ENCODE measurements at places on chromosomes 12 and 14. TPM values are rescaled to one million over a fixed set of nuclear protein-coding genes. Genes with fewer than 3 reads are reported as not detected.

DNA sequence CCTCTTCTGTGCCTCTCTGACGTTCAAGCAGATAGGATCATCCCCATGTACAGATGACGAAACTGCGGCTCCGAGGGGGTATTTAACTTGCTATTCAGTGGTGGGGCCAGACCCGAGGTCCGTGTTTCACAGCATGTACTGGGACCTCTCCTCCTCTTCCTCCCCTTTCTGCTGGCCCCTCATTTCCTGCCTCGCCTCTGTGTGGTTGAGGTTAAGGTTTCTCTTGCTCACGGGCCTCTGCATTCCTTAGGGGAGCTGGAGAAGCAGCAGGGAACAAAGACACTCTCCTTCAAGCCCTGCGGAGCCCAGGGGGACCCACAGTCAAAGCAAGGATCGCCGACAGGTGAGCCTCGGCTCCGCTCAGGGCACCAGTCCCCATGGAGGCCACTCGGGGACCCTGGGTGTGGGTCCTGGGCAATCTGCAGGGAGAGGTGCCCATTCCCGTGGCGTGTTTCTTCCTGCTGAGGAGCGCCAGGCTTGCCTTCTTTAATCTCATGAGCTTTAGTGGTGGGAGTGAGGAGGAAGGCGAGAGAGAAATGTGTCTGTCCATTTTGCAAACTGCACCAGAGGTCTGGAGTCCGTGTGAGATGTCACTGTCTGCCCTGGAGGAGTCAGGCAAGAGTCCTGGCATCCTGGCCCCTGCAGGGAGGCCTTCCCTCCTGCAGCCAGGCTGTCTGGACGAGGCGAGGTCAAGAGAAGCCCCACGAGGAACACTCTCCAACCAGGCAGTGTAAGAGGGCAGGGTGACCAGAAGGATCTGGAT, 45.0 kb downstream of the SLC6A12 start:
- no peak for DNase-seq

DNA sequence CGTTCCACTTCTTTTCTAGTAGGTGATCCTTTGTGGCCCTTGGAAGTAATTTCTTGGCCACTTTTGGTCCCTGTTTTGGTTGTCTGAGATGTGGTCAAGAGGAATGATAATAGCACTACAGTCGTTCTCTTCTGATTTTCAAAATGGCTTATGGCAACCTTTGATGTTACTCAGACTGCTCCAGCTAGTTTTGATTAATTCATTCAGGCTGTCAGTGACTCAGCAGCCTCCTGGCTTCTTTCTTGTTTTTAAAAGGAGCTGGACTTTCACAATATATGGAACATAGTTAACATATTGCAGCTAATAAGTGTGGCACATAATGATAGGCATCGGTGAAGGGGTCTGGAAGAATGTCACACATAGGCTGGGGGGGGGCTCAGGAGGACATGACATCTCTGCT, 47.3 kb downstream of the WDR20 start:
- no peak for DNase-seq

- DNase-seq: no peak
Observed at GRCh38 chr12:41881891-41882805, 262.5 kb downstream of the GXYLT1 start.

DNA sequence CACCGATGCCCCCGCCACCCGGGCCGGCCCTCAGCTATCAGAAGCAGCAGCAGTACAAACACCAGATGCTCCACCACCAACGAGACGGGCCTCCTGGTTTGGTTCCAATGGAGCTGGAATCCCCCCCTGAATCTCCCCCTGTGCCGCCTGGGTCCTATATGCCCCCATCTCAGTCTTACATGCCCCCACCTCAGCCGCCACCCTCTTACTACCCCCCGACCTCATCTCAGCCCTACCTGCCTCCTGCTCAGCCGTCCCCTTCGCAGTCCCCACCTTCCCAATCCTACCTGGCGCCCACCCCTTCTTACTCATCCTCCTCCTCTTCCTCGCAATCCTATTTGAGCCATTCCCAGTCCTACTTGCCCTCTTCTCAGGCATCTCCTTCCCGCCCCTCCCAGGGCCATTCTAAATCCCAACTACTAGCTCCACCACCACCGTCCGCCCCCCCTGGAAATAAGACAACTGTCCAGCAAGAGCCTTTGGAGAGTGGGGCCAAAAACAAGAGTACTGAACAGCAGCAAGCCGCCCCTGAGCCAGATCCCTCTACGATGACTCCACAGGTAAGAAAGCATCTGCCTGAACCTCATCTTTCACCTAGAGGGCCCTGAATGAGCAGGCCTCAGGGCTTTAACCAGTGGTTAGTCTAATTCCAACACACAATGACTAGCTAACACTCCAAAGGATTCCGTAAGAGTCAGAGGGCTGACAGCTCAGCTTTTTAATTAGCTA, 851 bp downstream of the YLPM1 start:
- peak; percentile 8 for DNase-seq

- no peak for DNase-seq
Observed at GRCh38 chr12:12715459-12716150, 1.6 kb upstream of the CDKN1B start.

DNA sequence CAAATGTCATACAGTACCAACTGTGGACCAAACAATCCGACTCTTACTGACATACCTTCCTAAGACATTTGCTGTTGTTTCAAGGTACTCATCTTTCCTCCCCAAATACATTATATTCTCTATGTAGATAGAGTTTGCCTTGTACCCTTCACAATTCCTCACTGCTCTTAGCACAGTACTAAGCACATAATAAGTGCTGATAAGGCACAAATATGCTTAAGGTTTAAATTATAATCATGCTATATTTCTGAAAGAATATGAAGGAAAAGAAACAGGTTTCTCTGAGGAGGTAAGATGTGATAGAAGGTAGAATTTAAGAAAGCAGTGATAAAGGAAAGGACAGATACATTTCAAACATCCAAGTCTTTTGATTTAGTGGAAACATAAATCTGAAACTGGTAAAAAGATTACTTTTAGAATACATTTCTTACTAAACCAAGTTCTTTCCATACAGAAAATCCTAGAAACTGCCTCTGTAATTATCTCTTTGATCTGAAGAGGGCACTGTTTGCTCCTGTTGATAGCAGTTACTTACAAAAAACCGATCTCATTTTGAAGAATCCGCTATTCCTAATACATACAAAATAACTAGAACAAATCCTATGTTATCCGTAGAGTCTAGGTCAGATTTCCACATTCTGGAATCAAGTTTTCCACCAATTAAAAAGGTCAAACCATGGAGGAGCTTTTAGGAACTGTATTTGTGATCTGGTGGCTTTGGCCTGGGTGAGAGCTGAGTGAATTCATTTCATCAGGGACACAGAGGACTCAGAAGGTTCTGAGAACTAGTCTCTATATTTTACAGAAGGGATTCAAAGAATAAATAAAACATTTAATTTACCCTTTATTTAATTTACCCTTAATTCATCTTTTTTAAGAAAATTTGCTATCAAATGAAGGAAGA, 311.9 kb downstream of the DAD1 start:
- DNase-seq: peak; percentile 28

DNA sequence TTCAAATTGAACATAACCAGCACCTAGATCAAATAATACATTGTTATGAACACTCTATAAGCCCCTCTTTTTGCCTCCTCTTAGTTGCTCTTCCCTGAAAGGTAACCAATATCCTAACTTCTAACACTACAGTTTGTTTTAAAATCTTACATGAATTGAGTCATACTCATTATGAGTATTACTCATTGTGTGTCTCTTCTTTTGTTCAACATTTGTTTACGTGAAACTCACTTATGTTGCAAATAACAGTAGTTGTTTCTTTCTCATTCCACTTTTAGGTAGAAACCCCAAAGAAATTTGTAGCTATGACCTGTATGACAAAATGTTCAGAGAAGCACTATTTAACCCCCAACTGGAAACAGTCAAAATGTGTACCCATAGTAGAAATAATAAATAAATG, 6.6 kb downstream of the LRRC9 start:
- DNase-seq: no peak

- DNase-seq: peak; percentile 94
Observed at GRCh38 chr14:75427482-75428229, at the start of gene JDP2. Gene JDP2, plus strand, starts transcription at chr14:75428022. Its CDS starts 9,899 bp downstream, at chr14:75437921.

DNA sequence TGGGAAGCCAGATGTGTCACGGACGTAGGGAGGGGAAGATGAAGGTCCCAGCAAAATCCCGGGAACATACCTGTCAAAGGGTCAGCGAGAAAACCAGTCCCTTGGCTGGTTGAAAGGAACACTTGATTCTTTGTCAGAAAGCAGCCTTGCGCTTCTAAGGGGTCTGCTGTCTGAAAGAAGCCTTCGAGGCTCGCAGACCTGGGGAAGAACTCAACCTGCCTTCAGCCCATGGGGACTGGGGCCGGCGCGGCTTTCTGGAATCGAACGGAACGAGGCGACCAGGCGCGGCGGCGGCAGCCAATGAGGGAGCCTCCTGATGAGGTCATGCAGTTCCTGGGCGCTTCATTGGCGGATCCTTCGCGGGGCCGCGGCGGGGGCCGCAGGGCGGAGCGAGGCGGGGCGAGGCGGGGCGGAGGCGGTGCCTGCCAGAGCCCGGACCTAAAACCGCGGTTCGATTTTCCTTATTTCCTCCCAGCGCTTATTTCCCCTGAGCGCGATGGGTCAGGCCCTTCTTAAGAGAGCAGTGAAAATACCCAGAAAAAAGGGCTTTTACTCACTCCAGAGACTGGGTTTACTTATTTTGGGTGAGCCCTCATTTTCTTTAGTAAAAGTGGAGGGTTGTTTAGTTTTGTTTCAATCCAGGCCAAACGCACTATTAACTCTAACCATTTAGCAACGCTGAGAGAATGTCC, 11.8 kb upstream of the TTC7B start:
- peak; percentile 93 for DNase-seq

DNA sequence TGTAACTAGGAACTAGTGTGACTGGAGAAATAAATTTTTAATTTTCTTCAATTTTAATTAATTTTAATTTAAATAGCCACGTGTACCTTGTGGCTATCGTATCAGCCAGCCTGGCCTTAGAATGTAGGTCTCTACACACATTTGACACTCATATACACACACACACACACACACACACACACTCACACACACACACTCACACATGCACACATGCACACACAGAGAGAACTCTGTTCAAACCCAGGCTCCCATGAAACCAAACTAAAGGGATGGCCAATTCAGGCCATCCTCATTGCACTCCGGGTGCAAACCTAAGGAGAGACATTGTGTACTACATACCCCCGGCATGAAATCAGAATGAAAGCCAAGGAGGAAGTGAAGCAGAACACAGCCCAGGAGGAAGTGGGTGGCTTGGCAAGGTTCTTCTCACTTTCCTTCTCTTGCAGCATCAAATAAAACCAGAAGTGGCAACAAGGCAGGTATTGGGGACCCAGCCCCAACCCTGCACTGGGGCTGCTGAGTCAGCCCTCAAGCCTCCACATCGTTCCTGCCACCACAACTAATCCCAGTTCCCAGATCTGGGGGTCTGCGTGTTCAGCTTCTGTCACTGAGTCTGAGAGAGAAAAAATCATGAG, 26.2 kb upstream of the CHPT1 start:
- DNase-seq: peak; percentile 4

DNA sequence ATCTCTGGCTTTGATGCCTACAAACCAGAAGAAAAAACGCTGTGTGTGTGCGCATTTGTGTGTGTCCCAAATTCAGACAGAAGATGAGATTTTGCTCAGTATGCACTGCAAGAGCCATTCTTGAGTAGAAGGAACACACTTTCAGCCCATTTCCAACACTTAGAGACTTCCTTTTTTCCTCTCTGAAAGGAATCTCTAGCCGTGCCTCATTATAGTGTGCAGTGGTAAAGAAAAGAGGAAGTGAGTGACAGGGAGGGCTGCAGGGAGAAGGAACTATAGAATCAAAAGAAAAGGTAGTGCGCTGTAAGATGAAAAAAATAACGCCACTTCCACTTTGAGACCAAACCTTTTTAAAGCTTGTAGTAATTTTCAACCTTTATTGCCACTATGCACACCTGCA, 1400.9 kb upstream of the FLRT2 start:
- peak; percentile 2 for DNase-seq

DNA sequence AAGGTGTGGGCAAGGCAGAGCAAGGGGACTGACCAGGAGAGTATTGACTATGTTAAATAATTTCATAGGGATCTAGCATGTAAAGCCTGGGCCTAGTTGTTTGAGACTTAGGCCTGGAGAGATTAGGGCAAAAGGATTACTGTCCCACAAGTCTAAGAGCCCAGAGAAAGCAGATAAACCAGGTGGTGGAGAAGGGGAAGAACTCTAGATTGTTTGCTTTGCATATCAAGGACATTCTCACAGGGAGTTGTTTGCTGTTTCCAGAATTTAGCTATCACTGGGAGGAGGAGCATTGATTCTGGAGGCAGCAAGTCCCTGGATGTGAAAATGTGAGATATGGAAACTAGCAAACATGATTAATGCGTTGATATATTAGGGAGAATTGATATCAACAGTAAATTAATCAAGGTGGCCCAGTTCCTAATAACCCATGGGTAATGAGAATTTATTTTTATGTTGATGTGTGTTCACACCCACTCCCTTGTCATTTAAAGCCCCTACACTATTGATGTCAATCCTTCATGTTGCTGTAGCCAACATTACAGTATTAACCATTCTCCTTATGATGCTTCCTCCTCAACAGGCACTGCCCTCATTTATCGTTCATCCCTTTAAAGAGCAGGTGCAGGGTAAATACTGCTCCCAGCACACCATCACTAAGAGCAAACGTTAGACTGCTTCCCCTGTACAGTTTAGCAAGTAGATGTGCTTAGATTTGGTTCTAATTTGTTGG, 1666.7 kb upstream of the FLRT2 start:
- DNase-seq: no peak

- DNase-seq: no peak
Observed at GRCh38 chr12:55664826-55665225, 28.1 kb downstream of the OR10P1 start.

- no peak for DNase-seq
Observed at GRCh38 chr14:36916668-36917067, 255.0 kb downstream of the PAX9 start.

- DNase-seq: no peak
Observed at GRCh38 chr14:31477248-31477647, 10.6 kb downstream of the GPR33 start.

FAM186B gene
- polyA plus RNA-seq: 0.50 TPM

EIF2S1 gene
- polyA plus RNA-seq: 88.5 TPM

TEX22 gene
- 0.54 TPM for polyA plus RNA-seq

POTEM gene
- polyA plus RNA-seq: not detected

FZD10 gene
- polyA plus RNA-seq: 4.2 TPM

HCAR1 gene
- polyA plus RNA-seq: not detected

SMCO2 gene
- not detected for polyA plus RNA-seq

SYCP3 gene
- polyA plus RNA-seq: 0.63 TPM

GLS2 gene
- polyA plus RNA-seq: not detected

CORO1C gene
- polyA plus RNA-seq: 98.4 TPM

EML1 gene
- 44.0 TPM for polyA plus RNA-seq
